Activated T-cell treated with anti-CD3 and anti-CD28 coated beads for 1 hour (primary cell): ENCODE measurements at places on chromosomes 3 and 15.

- no peak for DNase-seq
These were observed 8.9 kb downstream of the MUC4 start for GRCh38 chr3:195802795-195803194.

- DNase-seq, result no peak
These were observed 62.7 kb downstream of the GLDN start for GRCh38 chr15:51403946-51404695.

GRCh38 chr15:58232281-58233065, 94.3 kb downstream of the AQP9 start:
- no peak for DNase-seq

GRCh38 chr3:187131981-187132380, 7.3 kb downstream of the RPL39L start:
- no peak for DNase-seq

DNA sequence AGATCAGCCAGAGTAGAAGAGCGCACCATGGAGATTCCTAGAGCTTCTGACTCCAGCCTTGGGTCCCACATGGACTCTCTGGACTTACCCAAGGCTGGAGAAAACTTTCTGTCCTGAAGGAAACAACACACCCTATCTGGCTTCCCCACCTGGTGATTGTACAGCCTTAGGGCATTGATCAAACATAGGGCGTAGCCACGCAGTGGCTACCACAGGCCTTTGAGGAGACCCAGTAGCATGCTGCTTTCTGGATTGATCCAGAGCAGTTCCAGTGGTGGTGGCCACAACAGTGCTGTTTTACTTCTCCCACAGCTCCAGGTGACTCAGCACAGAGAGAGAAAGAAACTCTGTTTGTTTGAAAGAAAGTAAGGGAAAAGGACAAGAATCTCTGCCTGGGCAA, 23.5 kb downstream of the PYDC2 start:
- DNase-seq, result no peak

DNA sequence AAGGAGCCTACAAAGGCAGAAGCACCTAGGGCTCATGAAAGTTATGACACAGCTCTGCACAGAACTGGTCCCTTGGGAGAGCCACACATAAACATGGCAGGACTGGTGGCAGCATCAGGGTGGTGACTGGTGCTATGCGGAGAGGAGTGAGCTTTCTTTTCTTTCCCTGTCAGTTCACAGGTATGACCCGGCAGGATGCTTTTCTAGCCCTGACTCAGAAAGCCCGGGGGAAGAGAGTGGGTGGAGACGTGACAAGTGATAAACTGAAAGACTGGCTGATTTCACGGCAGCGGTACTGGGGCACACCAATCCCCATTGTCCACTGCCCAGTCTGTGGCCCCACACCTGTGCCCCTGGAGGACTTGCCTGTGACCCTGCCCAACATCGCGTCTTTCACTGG, 103.0 kb downstream of the LARS2 start:
- DNase-seq, result no peak

GRCh38 chr15:80058851-80059785, at the start of gene ZFAND6:
TSS of gene ZFAND6 (plus strand) at chr15:80059676. CDS start at chr15:80120345, 60,669 bp downstream.
- DNase-seq, result peak; percentile 92

- DNase-seq, result no peak
These were observed 107.4 kb upstream of the FOXB1 start for GRCh38 chr15:59896663-59897074.

GRCh38 chr15:55707518-55707917, 35.4 kb downstream of the PRTG start:
- no peak for DNase-seq

GRCh38 chr3:132749786-132750185, 27.6 kb upstream of the NPHP3 start:
- DNase-seq, result no peak

- DNase-seq, result no peak
These were observed 11.1 kb downstream of the UACA start for GRCh38 chr15:70752193-70752635.

- no peak for DNase-seq
These were observed 15.9 kb downstream of the PARL start for GRCh38 chr3:183868796-183869195.

DNA sequence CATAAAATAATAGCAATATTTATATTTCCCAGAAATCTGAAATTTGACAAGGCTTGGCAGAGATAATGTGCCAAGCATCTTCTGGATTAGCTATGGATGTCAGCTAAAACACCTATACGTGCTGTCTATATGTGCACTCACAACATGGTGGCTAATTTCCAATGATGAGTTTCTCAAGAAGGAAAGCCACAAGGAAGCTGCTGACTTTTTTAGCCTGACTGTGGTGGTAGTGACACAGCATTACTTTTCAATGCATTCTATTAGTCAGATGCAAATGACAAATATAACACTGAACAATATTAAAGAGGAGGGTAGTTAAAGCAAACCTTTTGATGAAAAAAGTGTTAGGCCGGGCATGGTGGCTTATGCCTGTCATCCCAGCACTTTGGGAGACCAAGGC, 101.7 kb upstream of the CCDC54 start:
- no peak for DNase-seq

GRCh38 chr15:64667736-64668161, 107.6 kb downstream of the RBPMS2 start:
- no peak for DNase-seq

DNA sequence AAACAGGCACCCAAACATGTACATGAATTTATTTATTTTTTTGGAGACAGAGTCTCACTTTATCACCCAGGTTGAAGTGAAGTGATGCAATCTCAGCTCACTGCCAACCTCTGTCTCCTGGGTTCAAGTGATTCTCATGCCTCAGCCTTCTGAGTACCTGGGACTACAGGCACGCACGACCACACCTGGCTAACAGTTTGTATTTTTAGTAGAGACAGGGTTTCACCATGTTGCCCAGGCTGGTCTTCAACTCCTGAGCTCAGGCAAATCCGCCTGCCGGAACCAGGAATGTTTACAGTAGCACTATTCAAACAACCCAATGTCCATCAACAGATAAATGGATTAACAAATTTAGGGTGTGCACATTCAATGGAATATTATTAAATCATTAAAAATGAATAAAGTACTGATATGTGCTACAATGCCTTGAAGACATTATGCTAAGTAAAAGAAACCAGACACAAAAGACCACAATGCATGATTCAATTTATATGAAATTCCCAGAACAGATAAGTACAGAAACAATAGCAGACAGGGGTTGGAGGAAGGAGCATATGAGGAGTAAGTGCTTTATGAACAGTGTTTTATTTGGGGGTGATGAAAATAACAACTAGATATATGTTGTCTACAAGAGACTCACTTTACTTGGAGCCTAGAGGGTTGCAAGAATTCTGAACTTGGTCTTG, 1.3 kb downstream of the LEO1 start:
- DNase-seq, result no peak

GRCh38 chr3:30501526-30501925, 104.9 kb upstream of the TGFBR2 start:
- no peak for DNase-seq

GRCh38 chr3:140974900-140975299, 33.3 kb downstream of the SLC25A36 start:
- DNase-seq, result no peak

- no peak for DNase-seq
These were observed 45.5 kb downstream of the SLC28A1 start for GRCh38 chr15:84929795-84930603.

DNA sequence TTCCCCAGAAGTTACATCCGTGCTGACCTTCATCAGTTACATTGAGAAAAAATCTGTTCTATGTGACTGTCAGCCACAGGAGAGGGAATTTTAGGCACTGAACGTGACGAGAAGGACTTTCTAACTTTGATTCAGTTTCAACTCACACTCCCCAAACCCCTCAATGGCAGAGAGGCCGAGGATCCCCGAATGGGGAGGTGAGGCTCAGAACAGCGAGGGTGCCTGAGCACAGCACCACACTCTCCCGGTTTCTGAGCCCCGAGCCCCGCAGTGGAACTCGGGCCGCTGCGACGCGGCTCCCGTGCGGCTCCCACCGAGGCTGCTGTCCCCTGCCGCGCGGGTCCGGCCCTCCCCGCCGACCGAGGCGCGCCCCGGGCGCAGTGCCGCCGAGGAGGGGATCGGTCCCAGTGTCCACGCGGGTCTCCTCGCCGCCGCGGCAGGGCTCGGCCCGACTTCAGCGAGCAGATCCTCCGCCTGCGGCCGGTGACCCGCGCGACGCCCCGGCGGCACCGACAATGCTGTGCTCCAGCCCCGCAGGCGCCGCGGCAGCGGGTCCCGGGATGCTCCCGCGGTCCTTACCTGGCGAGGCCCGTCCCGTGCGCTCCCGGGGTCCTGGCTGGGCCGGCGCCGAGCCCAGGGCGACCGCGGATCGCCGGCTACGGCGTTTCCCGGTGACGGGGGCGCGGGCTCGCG, 439 bp downstream of the CTXND1 start:
- no peak for DNase-seq

- DNase-seq, result no peak
These were observed 35.2 kb downstream of the NCEH1 start for GRCh38 chr3:172675441-172676193.

GRCh38 chr3:4501437-4501836, 8.3 kb downstream of the ITPR1 start:
- no peak for DNase-seq

GRCh38 chr15:91110407-91110806, 10.3 kb downstream of the SV2B start:
- no peak for DNase-seq

DNA sequence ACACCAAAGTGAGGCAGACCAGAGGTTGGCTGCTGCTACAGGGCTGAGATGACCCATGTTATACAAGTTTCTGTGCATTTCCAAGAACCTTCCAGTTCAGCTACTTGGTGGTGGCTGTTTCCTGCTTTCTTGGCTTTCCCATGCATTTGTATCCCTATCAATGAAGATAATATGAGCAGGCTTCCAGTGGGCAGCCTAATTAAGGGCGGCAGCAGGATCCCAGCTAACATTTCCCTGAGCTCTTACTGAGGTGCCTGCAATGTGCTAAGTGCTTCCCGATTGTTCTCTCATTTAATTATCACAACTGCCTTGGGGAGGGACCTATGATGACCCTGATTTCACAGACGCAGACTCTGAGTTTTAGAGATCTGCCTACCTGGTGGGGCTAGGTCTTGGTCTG, 95.5 kb downstream of the FRMD4B start:
- DNase-seq, result no peak

- no peak for DNase-seq
These were observed 613.3 kb upstream of the GOLIM4 start for GRCh38 chr3:168709073-168709472.

DNA sequence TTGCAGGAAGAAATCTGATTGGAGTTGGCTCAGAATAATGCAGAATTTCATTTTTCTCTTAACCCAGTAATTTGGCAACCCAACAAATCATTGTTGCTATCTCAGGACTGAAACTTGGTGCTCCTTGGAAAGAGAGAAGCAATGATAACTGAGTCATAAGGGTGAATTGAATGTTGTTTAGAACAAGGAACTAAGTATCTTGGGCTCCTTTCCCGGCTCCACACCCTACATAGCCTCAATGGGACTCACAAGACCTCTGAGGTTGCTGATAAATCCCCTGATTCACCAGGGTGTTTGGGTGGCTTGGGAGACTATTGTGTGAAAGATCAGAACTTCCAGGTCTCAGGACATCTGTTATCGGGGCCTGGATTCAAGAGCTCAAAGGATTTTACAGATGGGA, 7.8 kb upstream of the RAB8B start:
- no peak for DNase-seq

DNA sequence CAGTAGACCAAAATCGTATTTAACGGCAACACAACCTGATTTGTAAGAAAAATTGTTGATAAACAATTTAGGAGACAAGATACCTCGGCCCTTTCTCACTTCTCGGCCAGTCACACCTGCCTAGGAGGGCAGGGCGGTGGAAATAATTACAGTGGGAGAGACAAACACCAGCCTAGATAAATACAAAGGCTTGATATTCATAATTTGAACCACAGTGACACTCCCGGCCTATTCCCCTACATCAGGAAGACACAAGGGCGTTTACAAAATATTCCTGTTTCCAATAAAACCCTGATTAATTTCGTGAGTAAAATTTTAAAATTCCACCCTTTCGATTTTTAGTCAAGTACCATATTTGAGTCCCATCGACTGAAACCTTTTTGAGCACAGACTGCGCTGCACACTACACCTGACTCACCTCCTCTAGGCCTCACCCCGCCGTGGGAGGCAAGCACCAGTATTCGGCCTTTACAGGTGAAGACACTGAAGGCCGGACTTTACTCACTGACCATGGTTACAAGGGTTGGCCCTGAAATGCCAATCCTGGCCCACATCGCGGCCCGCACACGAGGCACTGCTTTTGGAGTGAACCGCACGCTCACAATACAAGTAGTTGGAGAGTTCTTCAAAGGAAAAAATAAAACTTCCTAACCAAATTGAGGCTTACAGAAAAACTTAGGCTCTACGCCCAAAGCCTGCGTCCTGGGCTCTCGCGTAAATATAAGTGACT, 794 bp downstream of the ARPP19 start:
- DNase-seq, result no peak

DNA sequence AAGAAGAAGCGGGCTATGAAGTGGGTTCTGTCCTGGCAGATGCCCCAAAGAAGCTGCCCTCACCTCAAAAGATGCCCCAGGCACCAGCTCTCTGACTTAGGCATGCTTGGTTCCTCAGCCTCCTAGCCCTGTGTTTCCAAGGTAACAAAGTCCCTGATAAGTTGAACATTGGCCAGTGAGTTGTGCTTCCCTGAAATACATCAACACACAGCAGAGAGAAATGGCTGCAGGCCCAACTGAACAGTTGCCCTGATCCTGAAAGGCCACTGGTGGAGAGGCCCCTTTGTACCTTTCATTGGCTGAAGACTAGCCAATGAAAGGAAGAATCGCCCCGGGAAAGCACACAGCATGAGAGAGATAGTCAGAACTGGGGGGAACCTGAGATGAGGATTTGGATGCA, 169.9 kb upstream of the CTNNB1 start:
- DNase-seq, result no peak

DNA sequence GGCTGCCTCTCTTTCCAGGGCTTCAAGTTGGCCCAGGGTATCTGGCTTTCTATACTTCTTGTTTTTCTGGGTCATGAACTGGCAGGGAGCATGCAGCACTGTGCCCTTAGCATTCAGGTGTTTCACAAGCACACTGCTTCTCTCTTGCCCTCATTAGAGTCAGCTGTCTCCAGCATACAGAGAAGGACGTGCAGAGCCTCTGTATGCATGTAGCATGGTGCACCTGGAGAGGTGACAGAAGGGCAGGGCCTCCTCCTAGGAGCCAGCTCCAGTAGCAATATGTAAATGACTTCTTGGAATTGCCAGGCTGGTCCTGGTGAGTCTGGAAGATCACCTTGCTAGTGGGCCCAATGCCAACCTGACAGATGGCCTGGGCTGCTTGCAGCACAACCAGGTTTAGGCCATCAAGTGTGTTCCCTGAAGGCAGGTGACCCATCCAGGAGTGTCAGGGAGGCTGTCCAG, 44.8 kb upstream of the ATP2C1 start:
- no peak for DNase-seq

DNA sequence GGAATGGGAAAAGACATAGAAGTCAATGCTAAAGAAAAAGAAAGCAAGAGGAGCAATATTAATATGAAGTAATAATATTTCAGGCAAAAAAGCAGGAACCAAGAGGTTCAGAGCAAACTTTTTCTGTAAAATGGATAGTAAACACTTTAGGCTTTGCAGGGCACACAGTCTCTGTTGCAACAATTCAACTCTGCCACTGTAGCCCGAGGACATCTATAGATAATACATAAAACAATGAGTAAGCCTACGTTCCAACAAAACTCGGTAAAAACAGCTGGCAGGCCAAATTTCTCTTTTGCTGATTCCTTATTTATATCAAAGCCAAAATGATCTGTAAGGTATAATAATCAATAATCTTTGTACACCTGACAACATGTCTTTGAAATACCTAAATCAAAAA, 56.8 kb downstream of the SMAD6 start:
- DNase-seq, result no peak
